Hepatocyte (in vitro differentiated cells): ENCODE measurements at places on chromosomes 6 and 20.

DNA sequence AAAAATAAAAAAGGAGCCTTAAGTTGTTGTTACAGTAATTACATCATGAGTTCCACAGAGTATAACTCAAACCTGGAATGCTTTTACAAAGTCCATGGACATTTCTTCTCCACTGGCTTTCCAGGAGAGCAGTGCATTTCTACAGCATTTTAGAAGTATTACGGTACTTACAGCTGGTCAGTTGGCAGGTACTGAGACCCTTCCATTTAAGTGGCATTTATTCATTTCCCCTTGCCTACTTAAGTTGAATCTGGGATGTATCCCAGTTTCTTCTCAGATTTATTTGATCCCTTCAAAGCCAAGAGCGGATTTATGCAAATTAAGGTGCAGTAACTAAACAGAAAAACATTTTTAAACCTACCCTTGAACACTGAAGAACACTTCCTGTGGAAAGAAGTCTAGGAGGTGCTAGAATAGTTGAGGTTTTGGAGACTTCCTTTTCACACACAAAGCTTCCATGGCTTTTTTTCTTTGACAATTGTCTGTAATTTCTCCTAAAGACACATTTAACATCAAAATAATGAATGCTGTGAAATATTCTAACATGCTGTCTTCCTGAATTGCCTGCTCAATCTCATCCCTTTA is 3.4 kb downstream of the PRDM13 start:
- no peak for DNase-seq
- no peak overlapping the region for H3K27ac ChIP-seq
- H3K27me3 ChIP-seq: peaks cover 99% of the 10 kb centered on the region
- no peaks in the 10 kb centered on the region for H3K36me3 ChIP-seq

- no peak for DNase-seq
- no peak overlapping the region for H3K27ac ChIP-seq
- H3K36me3 ChIP-seq: no peaks in the 10 kb centered on the region
- peaks cover 30% of the 10 kb centered on the region for H3K4me1 ChIP-seq
- no peak overlapping the region for H3K4me3 ChIP-seq
Measured at GRCh38 chr20:43554369-43554768, 4.5 kb upstream of the SGK2 start.

DNA sequence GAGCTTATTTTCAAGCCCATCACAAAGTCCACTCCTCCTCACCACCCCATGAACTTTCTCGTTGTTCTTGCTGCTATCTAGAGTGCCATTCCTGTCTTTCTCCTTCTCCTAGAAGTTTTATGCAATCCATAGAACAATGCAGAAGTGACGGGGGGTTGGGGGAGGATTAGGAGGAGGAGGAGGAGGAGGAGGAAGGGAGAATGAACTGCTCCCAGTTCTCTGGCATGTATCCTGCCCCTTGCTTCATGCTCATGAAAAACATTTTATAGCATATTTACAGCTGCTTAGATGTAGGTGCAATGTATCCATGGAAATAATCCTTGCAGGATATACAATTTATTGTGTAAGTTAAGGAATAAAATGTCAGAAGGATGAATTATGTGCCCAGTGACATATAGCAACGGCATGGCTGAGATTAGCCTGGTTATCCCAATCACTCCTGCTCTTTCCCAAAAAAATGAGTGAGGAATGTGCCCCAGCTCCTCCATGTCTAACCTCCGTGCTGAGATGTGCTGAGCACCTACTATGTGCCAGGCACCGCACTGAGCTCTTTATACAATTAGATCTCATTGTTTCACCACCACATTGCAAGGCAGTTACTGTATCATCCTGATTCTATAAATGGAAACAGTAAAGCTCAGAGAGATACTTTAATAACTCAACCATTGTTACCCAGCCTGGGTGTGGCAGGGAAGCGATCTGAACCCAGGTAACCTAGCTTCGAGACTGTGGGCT is 41.6 kb upstream of the TFAP2C start:
- H3K36me3 ChIP-seq: no peaks in the 10 kb centered on the region
- DNase-seq: no peak
- H3K4me1 ChIP-seq: no peaks in the 10 kb centered on the region
- no peaks in the 10 kb centered on the region for H3K27me3 ChIP-seq
- no peak overlapping the region for H3K4me3 ChIP-seq
- no peak overlapping the region for H3K27ac ChIP-seq

DNA sequence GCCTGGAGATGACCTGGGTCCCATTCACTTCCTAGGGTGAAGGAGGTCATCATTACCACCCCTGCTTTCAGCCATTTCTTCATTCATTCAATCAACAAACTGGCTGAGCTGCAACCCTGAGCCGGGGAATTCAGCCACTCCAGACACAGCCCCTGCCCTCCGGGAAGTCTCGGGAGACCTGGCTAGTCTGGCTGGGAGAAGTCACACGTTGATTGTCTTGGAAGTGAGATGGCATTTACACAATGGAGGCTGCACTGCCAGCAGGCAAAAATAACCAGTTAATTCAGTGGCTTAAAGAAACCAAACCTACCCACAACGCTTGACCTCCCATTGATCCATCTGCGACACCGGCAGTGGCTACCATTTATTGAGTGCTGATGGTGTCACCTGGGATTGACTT is 2.0 kb upstream of the PMEPA1 start:
- peaks cover 18% of the 10 kb centered on the region for H3K4me1 ChIP-seq
- no peak overlapping the region for H3K4me3 ChIP-seq
- H3K27ac ChIP-seq: no peak overlapping the region
- H3K36me3 ChIP-seq: no peaks in the 10 kb centered on the region
- DNase-seq: no peak
- H3K27me3 ChIP-seq: no peaks in the 10 kb centered on the region

DNA sequence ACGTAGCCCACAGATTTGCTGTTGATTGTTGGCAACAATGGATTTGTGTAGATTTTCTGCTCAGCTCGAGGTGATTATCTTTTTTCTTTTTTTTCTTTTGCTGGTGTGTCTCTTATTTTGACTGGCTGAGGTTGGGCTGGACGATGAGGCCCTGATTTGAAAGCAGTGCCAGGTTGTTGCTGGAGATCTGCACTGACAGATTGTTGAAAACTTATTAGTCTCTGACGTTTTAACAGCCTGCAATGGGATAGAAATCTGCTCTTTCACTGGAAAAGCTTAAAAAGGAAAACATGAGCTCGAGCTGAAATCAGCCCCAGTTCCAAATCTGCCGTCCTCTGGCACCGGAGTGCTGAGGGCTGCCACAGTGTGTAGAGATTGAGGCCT is 87.7 kb downstream of the PDE7B start:
- H3K27me3 ChIP-seq: no peaks in the 10 kb centered on the region
- no peak overlapping the region for H3K4me3 ChIP-seq
- H3K27ac ChIP-seq: peak overlapping the region; percentile 77

DNA sequence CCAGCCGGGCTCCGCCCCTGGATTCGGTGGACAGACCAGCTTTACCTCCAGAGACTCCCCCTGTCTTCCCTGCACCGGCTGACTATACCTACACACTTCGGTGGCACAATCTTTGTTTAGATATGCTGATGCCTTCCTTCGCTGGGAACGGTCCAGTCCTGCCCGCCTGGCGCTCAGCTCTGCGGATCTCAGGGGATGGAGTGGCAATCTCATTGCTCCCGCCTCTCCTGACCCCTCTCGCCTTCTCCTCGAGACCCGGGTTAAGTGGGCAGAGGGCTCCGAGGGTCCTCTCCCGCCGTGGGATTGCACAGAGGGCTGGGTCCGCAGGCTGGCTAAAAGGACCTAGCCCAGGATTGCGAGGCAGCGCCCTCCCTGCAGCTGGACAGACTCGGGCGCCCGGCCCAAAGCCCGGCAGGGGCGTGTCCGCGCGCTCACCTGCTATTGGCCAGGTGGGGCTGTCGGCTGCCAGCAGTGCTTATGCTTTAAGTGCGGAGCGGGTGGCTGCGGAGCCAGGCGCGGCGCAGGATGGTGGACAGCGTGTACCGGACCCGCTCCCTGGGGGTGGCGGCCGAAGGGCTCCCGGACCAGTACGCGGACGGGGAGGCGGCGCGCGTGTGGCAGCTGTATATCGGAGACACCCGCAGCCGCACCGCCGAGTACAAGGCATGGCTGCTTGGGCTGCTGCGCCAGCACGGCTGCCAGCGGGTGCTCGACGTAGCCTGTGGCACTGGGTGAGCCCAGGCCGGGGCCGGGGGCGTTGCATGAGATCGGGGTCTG is at the start of gene GNMT:
TSS of gene GNMT (plus strand) at position 512 of the 777 bp plus-strand sequence. CDS start at position 526, 14 bp downstream.
- H3K27me3 ChIP-seq: no peaks in the 10 kb centered on the region
- no peak within 1 kb of the TSS for H3K27ac ChIP-seq
- H3K4me3 ChIP-seq: peak within 1 kb of the TSS; percentile 52
- peaks cover 14% of the 10 kb centered on the region for H3K4me1 ChIP-seq
- DNase-seq: peak; percentile 77
- H3K36me3 ChIP-seq: no peaks in the 10 kb centered on the region

DNA sequence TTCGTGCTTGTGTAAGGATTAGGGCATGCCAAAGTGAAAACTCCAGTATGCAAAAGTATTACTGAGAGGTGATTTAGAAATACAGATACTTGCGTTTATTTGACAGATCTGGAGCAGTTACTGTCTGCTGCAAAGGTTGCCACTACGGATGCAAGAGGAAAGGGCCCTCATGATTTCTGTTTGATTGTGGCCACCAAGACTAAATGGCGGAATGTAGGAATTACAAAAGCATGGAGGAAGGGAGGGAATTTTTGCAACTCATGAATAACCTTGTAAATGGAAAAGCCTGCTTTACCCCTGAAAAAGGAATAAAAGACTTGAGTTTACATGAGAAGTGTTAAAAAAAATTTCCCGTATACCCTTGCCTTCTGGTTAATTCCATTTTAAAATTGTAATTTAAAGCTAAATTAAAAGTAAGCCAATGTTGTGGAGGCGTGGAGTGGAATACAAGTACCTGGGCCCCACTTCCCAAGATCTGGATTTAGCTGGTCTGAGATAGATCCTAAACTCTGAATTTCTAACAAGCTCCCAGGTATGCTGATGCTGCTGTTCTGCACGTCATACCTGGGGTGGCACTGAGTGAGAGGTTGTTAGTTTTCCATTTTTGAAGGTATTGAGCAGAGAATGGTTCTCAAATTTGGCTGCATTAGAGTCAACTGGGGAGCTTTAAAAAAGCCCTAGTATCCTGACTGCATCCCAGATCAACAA is 56.6 kb upstream of the NKX2-2 start:
- H3K4me3 ChIP-seq: no peak overlapping the region
- H3K36me3 ChIP-seq: no peaks in the 10 kb centered on the region
- H3K27me3 ChIP-seq: peaks cover 19% of the 10 kb centered on the region

DNA sequence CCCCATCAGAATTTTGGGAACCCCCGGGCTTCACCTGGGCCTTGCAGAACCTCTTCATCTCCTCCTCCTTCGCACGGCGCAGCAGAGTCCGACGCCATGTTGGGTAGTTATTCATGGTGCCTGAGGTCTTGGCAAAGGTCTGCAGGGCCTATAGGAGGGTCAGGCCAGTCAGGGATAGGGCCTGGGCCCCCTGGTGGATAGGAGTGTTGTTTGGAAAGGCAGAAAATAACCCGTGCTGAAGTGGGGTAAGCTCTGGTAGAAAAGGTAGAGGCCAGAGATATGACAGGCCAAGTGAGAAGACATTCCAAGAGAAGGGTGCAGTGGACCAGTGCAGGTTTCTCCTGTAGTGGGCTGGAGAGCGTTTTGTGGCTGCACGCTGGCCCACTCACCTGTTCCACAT is 4.9 kb downstream of the SMPD2 start:
- H3K4me3 ChIP-seq: no peak overlapping the region
- H3K27me3 ChIP-seq: no peaks in the 10 kb centered on the region
- H3K4me1 ChIP-seq: peaks cover 8% of the 10 kb centered on the region
- no peaks in the 10 kb centered on the region for H3K36me3 ChIP-seq

GRCh38 chr20:24669701-24670100 is 200.3 kb downstream of the SYNDIG1 start:
- no peak for DNase-seq
- no peaks in the 10 kb centered on the region for H3K36me3 ChIP-seq
- no peaks in the 10 kb centered on the region for H3K27me3 ChIP-seq
- no peaks in the 10 kb centered on the region for H3K4me1 ChIP-seq
- H3K27ac ChIP-seq: no peak overlapping the region
- no peak overlapping the region for H3K4me3 ChIP-seq

- no peaks in the 10 kb centered on the region for H3K27me3 ChIP-seq
- H3K4me1 ChIP-seq: no peaks in the 10 kb centered on the region
- no peak for DNase-seq
- no peaks in the 10 kb centered on the region for H3K36me3 ChIP-seq
- H3K27ac ChIP-seq: no peak overlapping the region
- H3K4me3 ChIP-seq: no peak overlapping the region
Measured at GRCh38 chr6:136502786-136503185, 47.4 kb downstream of the MAP7 start.

DNA sequence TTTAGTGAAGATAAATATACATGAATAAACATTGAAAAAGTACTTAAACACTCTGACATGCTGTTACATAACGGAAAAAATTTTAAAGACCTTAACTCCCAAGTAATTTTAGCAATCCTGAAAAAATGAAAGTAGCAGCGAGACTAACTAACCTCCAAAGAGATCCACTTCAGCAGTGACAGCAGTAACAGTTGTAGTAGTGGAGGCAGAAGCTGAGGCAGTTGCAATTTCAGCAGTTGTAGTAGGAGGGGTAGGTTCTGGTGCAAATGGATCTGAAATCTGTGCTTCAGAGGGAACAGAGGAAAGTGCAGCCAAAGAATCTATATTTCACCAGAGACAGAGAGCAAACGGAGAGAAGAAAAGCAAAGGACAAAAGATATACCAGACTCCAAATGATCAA is 88.8 kb downstream of the PRSS35 start:
- H3K4me1 ChIP-seq: no peaks in the 10 kb centered on the region
- H3K27me3 ChIP-seq: no peaks in the 10 kb centered on the region
- DNase-seq: no peak
- H3K4me3 ChIP-seq: no peak overlapping the region

DNA sequence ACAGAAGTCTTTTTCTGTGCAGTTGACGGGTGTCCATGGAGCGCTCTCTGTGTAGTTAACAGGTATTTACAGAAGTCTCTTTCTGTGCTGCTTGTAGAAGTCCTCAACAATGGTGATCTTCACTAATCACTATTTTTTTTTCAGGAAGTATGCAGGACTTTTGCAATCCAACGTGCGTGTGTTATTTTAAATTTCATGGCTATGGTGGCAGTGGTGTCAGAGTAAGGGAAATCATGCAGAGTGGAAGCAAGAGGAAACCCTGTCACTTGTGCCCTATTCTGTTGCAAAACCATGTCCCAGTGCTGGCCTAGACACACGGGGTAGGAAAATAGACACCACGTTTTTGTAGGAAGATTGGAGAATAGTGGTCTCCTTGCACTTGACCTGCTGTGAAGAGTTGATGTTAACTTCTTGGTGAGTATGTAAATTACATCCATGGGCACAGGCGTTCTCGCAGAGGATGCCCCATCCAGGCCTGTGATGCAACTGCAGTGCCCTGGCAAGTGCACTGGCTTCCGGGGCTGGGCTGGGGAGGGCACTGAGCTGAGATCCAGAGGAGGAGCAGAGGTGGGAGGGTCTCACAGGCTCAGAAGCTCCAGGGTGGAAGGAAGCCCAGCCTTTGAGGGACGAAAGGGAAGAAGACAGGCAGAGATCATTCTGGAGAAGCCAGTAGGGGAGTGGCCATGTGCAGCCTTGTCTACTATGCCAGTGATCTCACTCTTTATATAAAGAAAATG is 146.5 kb downstream of the SYCP2 start:
- H3K4me3 ChIP-seq: no peak overlapping the region
- H3K4me1 ChIP-seq: peaks cover 3% of the 10 kb centered on the region
- H3K27ac ChIP-seq: no peak overlapping the region
- H3K36me3 ChIP-seq: no peaks in the 10 kb centered on the region
- H3K27me3 ChIP-seq: peaks cover 15% of the 10 kb centered on the region
- no peak for DNase-seq

GRCh38 chr6:148535976-148536375 is 193.3 kb downstream of the SASH1 start:
- H3K27me3 ChIP-seq: no peaks in the 10 kb centered on the region
- no peak overlapping the region for H3K27ac ChIP-seq
- H3K36me3 ChIP-seq: no peaks in the 10 kb centered on the region
- no peak overlapping the region for H3K4me3 ChIP-seq
- DNase-seq: no peak
